ENCODE measurements at places on chromosomes 16 and 17.
A peak's percentile ranks its signal among the peaks of the same experiment; 100 is the strongest.

GRCh38 chr17:29883497-29883896 lies 46.5 kb downstream of the SSH2 start:
- no peak for DNase-seq

- DNase-seq: no peak
These were observed 39.3 kb upstream of the NOL11 start for GRCh38 chr17:67678414-67678813.

- DNase-seq: no peak
These were observed 9.7 kb downstream of the IRX6 start for GRCh38 chr16:55333684-55334083.

DNA sequence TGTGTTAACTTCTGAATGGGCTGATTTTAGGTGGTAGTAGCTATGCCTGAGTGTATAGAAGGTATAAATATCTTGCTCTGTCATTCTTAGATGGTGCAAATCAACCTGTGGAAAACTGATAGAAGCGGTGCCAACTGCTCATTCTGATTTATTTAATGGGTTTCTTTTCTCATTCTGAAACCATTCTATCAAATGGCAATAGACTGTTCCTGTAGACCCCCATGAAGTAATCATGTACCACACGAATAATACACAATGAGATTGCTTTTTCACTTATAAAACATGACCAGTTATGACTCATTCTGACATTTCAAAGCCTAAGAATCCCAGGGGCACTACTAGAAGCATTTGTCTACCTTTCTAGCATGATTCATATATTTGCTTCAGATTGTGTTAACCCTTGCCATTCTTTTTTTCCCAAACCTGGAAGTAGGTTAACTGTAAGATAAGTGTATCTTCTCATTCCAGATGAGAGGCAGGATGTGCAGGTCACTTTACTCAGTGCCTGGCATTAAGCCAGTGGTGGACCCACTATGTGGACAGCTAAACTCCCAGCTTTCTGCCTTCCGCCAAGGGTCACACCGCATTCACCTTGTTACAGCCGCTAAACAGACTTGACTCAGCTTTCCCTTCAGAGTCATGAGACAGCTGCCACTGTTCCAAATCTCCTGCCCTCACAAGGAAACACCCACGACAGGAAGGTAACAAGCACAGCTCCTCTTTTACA lies 16.4 kb upstream of the SLC16A11 start:
- DNase-seq: peak; percentile 8

- no peak for DNase-seq
These were observed 5.9 kb downstream of the KRT17 start for GRCh38 chr17:41618341-41619035.

DNA sequence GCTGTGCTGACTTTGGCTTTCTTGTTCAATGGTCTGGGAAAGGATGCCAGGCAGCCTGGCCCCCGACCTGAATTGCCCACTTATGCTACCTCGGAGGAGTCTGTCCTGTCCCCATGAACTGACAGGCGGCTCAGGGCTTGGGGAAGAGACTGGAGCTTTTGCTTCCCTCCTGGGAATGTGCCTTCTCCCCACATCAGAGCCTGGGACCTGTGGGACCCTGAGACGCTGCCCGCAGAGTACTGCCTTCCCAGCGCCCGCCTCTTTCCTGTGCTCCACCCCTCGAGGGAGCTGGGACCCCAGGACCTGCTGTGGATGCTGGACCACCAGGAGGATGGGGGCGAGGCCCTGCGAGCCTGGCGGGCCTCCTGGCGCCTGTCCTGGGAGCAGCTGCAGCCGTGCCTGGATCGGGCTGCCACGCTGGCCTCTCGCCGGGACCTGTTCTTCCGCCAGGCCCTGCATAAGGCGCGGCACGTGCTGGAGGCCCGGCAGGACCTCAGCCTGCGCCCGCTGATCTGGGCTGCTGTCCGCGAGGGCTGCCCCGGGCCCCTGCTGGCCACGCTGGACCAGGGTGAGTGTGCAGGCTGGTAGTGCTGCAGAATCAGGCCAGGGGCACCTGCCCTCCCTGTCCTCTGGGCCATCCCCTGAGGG lies 18.5 kb downstream of the FCSK start:
- DNase-seq: no peak

DNA sequence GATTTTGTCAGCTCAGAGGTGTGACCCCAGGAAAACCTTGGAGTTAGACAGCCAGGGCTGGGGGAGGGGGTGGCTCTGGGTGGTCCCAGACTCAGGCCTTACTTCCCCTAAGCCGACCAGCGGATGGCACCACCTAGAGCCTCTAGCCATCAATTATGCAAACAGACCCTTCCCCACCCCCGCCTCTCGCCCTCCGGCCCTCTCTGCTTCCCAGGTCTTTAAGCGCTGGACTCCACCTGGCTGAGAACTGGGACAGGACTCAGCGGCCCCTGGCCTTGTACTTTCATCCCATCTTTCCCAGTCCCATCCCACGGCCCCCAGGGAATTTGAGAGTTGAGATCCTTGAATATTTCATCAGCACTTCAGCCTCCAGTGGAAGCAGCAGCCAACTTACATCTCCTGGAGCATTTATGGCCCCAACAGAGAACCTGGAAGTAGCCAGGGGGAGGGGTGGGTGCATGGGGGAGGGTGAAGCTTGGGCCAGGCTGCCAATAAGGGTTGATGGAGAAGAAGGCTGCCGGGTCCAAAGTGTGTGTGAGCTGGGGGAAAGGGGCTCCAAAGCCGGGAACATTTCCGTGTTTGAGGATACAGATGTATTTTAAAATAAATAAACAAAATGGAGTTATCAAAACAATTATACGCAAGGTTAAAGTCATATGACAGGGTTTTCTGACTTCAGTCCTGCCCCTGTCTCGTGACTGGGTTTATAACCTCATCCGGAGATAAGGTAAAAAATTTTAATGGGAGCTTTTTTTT lies 7.5 kb upstream of the JUP start:
- DNase-seq: no peak

- no peak for DNase-seq
These were observed 18.3 kb downstream of the CIITA start for GRCh38 chr16:10895053-10895946.

- DNase-seq: no peak
These were observed 169.1 kb downstream of the GSG1L start for GRCh38 chr16:27894386-27894785.

- DNase-seq: no peak
These were observed 68.3 kb upstream of the GCSH start for GRCh38 chr16:81164481-81164880.

GRCh38 chr17:46950342-46950996 lies 27.5 kb downstream of the GOSR2 start:
- no peak for DNase-seq

DNA sequence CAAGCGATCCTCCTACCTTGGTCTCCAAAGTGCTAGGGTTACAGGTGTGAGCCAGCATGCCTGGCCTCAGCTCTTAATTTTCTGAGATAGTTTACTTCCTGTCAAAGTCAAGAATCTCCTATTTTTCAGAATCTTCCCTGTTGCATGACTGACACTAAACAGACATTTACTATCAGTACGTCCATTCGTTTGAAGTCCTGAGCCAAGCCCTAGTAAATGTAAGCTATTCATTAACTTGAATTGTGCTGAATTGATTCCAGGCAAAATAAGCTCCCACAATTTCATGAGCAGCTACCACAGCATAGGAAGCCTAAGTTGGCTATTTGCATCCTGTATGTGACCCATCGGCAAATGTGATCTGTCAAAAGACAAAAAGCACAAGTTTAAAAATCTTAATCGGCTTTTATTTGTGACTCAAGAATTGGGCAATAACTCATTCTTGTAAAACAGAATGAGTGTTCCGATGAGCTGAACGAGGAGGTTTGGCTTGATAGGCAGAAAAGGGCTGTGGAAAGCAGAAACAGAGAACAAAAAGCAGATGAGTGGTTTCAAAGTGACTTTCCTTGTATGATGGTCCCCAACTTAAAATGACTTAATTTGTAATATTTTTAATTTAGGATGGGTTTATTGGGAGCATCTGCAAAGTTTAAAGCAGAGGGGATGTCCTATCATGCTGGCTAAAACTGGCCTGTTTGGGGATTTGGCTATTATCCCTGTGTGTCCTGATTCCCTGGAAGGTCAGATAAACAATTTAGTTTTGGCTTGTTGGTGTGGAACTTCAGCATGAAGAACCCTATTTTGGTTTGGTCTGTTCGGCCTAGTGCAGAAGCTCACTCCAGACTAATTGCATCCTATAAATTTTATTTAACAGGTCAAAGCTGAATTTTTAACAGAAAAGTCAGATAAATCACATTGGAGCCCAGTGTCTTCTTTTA lies 14.2 kb downstream of the RNF112 start:
- no peak for DNase-seq

DNA sequence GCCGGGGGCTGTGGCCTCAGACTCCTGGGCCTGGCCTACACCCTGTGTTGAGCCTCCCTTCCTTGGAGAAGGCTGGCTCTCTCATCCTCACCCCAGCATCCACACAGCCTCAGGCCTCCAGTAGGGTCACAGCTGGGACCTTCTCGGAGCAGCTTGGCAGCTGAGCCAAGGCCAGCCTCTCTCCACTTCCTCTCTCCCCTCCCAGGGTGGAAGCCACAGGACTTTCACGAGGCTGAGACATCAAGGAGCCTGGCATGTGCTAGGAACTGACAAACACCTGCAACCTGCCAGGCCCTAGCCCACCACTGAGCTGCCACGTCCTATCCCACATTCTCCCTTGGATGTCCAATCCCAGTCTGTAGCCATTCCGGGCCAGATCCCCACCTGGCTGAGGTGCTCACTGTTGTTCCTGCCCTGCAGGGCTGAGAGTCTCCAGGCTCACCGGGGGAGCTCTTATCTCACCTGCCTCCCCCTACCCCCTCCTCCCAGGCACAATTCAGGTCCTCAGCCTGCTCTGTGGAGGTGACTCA lies 3.1 kb downstream of the MMP15 start:
- no peak for DNase-seq

GRCh38 chr16:89191901-89192185 lies 8.5 kb downstream of the SLC22A31 start:
- no peak for DNase-seq

GRCh38 chr16:69328854-69329316 lies 1.5 kb downstream of the PDF start:
- no peak for DNase-seq

GRCh38 chr16:11448796-11449416 lies 103.6 kb downstream of the RMI2 start:
- DNase-seq: no peak

DNA sequence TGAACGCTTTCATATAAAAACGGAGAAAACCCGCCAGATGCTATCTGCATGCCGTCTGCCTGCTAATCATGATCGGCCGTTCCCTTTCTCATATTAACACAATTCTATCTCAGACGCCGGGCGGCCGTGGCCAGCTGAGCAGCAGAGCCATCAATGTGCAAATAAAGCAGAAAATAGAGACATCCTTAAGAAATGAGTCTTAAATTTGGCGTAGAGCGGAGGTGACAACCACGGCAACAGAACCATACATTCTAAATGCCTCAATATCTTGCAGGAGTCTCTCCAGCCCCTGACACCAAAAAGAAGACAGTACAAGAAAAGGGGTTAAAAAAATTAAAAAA lies 2.7 kb upstream of the IRX5 start:
- no peak for DNase-seq

DNA sequence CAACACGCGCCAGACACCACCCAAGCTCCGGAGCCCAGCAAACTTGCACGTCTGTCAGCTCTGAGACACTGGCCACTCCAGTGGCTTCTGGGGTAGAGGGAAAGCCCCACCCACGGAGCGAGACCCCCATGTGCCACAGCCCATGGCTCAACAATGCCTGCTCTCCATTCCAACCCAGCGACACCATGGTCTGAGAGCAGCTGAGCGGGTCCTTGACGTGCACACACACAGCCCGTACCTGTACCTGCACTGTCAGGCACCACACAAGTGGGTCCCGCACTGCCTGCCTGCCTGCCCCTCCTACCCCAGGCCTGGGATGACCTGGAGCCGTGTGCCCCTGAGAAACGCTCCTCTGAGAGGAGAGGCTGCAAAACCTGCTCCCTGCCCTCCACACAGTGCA lies 77.0 kb downstream of the ZNF778 start:
- no peak for DNase-seq

DNA sequence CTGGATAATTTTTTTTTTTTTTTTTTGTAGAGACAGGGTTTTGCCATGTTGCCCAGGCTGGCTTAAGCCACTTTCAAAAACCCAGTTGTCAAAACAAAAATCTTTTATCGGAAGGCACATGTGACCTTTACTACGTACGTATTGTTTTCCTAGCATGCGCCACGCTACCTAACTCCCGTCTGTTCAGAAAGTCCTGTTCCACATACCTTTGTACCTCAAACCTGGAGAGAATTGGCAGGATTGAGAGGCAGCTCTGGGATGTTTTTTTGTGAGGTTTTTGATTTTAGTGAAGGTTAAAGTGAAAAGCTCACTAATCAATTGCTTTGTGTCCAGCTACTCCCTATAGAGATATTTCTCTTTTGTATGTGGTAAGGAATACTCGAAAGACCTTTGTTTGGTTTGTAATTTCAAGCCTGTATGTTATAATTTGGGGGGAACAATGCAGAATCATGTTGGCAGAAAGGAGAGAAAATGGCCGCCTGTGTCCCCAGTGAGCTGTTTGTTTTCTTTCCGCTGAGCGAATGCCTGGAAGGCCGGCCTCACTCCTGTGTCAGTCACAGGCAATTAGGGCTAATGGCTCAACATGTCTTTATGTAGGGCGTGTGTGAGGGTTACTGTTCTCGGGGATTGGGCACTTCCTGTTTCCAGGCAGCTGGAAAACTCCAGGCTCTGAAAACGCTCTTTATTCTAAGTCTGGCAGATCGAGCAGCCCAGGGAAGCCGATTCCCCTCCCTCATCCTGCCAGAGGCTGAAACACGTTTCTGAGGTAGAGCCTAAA lies 60.8 kb upstream of the CLEC18A start:
- DNase-seq: no peak

DNA sequence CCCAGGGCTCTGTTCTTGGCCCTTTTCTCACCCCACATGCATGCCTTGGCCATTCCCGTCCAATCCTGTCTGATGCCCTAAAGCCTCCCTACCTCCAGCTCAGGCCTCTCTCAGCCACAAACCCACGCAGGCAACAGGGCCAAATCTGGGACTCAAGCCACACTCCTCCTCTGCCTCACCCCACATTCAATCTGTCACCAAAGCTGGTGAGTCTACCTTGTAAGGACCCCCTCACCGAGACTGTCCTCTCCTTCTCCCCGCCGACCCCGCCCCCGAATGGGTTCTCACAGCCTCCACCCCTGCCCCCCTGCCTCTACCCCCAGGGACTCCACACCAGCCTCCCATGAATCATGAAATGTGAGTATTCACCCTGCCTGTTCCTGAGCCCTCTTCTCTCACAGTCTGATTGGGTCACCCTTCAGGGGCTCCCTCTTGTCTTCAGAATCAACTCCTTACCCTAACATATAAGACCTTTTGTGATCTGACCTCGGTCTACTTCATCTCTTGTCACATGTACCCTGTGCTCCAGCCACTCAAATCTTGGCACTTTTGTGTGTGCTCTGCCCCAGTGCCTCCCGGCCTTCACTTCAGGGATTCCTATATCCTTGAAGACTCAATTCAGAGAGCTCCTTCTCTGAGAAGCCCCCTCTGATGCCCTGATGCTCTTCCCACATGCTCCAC lies 10.7 kb downstream of the EPOP start:
- DNase-seq: no peak

Measured in HS-27A (cell line).